ENCODE measurements at places on chromosomes 16 and 17. TPM values are rescaled to one million over a fixed set of nuclear protein-coding genes. Genes with fewer than 3 reads are reported as not detected.
A peak's percentile ranks its signal among the peaks of the same experiment; 100 is the strongest.

Gene TP53TG3B
- total RNA-seq = not detected

Gene GRAP
- total RNA-seq = 1.1 TPM

Gene LHX1
- not detected for total RNA-seq

Gene PRSS21
- 2.6 TPM for total RNA-seq

Gene HLF
- 3.0 TPM for total RNA-seq

- no peak for DNase-seq
Observed at GRCh38 chr17:74764751-74765286, 11.3 kb downstream of the NAT9 start.

DNA sequence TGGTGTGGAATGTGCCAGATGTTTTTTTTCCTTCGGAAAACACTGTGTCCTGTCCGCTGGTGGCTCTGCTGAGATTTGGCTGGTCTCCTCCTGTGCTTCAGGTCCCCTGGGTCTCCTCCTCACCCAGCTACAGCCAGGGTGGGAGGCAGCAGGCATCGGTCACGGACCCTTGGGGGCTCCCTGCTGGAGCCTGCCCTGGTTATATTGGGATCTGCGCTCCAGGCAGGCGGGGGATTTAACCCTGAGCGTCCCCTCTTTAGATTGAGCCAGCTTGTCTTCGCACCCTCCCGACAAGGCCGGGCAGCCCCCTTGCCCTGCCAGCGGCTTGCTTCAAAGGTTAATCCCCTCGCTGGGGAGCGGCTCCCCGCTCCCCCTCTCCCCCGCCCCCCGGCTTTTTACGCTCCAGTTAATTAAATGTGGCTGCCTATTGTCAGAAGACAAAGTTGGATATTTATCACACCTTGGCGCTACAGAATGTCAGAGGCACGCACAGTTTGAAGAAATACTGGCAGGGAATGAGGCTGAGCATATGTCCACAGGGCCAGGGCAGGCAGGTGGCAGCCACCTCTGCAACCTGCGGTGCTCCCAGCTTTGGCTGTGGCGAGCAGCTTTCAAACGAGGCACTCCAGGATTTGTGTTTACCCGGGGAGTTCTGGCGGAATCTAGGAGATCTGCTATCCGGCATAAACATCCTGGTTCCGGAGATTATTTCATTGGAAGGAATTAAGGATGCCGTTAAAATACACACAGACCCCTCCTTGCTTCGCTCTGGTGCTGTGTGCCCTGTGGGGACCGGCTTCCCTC lies 38.2 kb upstream of the GSE1 start:
- no peak for DNase-seq

DNA sequence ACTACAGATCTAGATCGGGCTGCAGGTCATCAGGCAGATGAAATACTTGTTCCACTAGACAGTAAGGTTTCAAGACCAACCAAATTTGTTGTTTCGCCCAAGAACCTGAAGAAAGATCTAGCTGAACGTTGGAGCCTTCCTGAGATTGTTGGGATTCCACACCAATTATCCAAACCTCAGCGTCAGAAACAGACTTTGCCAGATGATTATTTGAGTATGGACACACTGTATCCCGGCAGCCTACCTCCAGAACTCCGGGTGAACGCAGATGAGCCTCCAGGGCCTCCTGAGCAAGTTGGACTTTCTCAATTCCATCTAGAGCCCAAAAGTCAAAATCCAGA lies 14.4 kb downstream of the LRRC37B start:
- no peak for DNase-seq

DNA sequence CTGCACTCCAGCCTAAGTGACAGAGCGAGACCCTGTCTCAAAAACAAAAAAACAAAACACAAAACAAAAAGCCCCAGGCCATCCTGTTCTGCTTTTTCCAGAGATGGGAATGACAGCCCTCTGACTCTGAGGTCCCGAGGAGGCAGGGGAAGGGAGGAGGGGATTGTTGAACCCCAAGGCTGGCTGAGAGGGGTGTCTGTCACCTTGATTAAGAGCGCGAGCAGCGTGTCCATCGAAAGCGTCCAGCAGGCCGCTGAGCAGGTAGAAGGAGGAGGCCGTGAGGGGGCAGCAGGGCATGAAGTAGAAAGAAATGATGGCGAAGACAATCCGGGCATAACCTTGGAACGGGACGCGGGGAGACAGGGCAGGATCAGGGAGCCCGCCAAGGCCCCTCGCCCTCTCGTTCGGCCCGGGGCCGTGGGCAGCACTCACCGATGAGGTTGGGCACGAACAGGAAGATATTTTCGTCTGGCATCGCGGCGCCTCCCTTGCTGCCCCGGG lies 593 bp downstream of the CDIPT start:
- DNase-seq = peak; percentile 39

GRCh38 chr17:79500745-79501618 lies 109.9 kb downstream of the RBFOX3 start:
- no peak for DNase-seq

GRCh38 chr16:75593825-75594820 lies 27.9 kb downstream of the GABARAPL2 start:
- DNase-seq = no peak
